ENCODE measurements at places on chromosomes 2 and 18.

DNA sequence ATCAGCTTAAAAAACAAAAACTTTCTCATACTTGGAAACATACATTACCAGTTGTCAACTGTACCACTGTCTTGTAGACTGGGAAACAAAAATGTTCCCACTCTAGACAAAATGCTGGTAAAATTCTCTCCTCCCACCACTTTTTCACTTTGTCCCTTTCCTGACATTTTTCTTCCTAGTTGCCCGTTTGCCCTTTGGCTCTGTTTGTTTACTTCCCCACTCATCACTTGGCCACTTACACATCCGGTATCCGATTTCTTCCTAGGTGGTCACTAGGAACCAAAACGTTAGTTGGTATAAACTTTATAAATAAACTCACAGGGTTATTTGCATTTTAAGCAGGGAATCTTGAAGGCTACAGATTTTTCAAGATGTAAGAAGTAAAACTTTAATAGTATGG lies 84.9 kb downstream of the METTL4 start:
- no peak for DNase-seq

DNA sequence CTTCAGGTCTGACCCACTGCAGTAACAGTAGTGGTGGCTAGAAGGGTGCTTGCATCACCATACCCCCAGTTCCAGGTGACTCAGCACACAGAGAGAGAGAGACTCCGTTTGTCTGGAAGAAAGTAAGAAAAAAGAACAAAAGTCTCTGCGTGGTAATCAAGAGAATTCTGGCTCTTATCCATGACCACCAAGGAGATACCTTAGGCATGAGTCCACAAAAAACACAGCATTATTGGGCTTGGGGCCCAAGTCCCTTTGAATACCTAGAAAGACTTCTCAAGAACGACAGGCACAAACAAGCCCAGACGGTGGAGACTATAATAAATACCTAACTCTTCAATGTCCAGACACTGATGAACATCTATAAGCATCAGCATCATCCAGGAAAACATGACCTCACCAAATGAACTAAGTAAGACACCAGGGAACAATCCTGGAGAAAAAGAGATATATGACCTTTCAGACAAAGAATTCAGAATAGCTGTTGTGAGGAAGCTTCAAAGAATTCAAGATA lies 21.7 kb upstream of the BAZ2B start:
- DNase-seq = no peak

GRCh38 chr2:191749181-191749540 lies 71.2 kb downstream of the NABP1 start:
- no peak for DNase-seq

- DNase-seq = no peak
Observed at GRCh38 chr2:15546297-15547098, 14.6 kb downstream of the NBAS start.

DNA sequence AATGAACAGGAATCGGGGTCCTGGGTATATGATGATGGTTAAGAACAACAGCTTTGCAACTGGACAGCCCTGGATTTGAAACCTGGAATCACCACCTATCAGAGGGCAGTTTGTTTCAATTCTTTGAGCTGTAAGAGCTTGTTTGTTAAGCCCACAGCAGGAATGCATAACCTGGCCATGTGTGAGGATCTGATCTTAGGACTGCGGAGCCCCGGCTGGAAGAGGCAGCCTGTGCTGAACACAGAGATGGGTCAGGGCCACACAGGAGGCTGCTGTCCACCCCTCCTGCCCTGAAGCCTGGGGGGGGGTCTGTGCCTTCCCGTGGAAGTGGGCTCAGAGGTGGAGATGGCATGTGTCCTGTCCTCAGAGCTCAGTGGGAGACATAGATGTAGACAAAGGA lies 24.3 kb downstream of the TPO start:
- DNase-seq = no peak

- no peak for DNase-seq
Observed at GRCh38 chr2:20573620-20574422, 77.1 kb downstream of the HS1BP3 start.

DNA sequence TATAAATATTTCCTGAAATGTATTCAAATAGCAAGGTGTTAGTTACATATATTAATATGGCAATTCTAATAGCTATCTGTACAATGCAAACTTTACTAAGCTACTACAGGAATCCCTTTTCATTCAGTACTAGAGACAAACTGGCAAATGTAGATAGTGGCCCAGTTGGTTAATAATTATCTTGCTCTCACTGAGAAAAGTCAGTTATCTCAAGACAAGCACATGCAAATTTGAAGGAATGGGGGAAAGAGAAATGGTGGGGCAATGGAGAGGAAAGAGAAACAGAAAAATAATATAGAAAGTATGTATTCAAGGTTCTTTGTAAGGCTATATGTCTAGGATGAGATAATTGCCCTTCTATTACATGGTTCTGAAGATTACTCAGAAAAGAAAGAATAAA lies 280.0 kb downstream of the FIGN start:
- DNase-seq = no peak

GRCh38 chr18:70025580-70025979 lies 77.9 kb upstream of the CD226 start:
- no peak for DNase-seq

Data from suppressor macrophage treated with lipopolysaccharide for 4 hours (primary cell).